Left cardiac atrium (tissue), 4 donors: ENCODE measurements at places on chromosomes 4 and X.
A peak's percentile ranks its signal among the peaks of the same experiment; 100 is the strongest.

- no peak for DNase-seq
These were observed 159.9 kb downstream of the SPRY1 start for GRCh38 chr4:123556526-123556925.

GRCh38 chr4:156422576-156422975 lies 468.9 kb upstream of the CTSO start:
- no peak for DNase-seq

GRCh38 chr4:1826531-1827350 lies 29.2 kb downstream of the LETM1 start:
- no peak for DNase-seq

DNA sequence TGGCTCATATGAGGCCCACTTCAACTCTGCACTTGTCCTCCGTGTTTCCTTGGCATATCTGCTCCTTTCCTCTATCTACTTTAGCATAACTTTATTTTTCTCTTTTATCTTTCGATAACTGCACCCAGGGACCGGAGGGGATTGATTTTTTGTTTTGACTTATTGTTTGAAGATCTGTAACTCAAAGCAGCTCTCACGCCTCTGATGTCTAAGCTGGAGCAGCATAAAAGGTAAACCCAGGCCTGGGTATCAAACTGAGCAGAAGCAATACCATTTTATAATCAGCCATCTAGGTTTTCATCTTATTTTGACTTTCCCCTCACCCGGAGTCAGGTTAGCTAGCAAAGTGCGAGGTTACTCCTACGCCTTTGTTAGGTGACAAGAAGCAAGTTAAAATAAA lies 28.4 kb downstream of the LEF1 start:
- DNase-seq = no peak

GRCh38 chr4:102754044-102754443 lies 6.7 kb downstream of the MANBA start:
- no peak for DNase-seq

GRCh38 chr4:17636341-17636695 lies 21.9 kb downstream of the MED28 start:
- DNase-seq = no peak

DNA sequence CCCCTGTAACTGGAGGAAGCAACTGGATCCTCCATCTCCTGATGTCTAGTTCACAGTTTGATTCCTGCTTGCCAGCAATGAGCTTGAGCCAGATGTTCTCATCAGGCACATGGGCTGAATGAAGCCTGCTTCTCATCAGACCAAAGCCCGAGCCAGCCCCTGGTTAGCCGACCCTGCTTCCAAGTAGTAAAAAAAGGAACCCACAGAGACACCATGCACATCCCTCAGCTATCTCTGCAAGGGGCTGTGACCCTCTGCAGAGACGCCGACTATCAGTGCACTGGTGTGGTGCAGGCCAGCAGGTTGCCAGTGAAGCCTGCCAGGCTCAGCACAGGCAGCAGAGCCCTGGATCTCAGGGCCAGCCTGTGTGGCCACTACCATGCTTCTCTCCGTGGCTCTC lies 2.8 kb downstream of the DCTD start:
- no peak for DNase-seq

GRCh38 chr4:24668956-24669355 lies 84.6 kb upstream of the DHX15 start:
- no peak for DNase-seq

DNA sequence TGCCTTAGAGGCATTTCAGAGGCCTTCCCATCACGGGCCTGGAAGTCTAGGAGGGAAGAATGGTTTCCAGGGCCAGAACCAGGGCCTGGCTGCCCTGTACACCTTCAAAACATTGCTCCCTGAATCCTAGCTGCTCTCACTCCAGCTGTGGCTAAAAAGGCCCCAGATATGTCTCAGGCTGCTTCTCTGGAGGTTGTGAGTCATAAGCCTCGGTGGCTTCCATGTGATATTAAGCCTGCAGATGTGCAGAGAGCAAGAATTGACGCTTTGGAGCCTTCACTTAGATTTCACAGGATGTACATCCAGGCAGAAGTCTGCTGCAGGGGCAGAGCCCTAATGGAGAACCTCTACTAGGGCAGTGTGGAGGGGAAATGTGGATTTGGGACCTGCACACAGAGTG lies 502.5 kb downstream of the GRXCR1 start:
- DNase-seq = no peak

DNA sequence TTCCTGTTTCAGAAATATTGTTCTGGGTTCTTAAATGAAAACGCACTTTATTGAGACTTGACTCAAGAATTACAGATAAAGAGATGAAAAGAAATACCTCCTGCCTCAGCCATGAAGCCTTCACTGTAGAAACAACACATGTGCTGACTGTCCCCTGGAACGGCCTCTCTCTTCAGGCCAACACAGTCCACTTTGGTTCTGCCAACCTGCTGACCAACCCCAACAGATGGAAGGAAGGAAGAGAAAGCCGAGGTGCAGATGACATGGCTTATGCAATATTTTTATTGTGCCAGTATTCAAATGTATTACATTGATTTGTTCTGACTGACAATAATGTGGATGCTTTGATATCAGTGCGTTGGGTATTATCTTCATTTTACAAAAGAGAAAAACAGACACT lies 171.0 kb downstream of the CPEB2 start:
- DNase-seq = no peak

- DNase-seq = no peak
These were observed 209.2 kb upstream of the FAT4 start for GRCh38 chr4:125105561-125105960.

GRCh38 chr4:1347410-1347864 lies 429 bp downstream of the UVSSA start:
- peak; percentile 87 for DNase-seq

GRCh38 chrX:12076046-12076445 lies 62.2 kb upstream of the FRMPD4 start:
- no peak for DNase-seq

DNA sequence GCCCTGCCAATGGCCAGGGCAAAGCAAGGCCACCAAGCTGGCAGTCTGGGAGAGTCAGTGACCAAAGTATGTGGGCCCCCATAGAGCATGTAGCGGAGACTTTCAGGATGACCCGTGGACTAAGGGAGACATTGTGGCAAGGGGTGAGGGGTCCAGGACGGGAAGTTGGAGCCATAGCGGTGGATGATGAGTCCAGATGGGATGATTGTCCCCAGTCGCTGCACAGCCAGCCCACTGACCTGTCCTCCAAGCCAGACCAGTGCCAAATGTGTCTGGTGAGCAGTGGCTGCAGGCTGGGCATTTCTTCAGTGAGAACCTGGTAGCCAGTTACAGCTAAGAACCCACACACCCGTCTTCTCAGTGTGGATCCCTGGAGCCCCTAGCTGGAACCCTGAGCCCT lies 34.3 kb downstream of the ZNF185 start:
- no peak for DNase-seq

DNA sequence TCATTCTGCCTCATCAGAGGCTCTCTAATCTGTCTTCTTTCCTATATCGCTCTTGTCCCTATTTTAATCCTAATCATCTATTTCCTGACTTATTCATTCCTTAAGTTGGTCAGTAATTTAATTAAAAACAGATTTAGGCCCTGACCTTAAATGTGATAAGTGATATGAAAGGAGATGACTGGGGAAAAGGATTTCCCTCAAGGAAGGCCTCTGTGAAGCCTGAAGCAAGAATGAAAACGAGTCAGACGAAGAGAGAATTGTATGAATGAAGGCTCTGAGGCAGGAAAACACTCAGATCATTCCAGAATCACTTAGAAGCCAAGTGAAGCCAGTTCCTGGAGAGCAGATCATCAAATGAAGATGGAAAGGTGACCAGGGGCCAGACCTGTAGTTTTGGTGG lies 22.1 kb downstream of the PKD2 start:
- DNase-seq = no peak

GRCh38 chr4:155599085-155599484 lies 67.6 kb upstream of the GUCY1A1 start:
- no peak for DNase-seq

GRCh38 chr4:128725405-128726055 lies 84.0 kb upstream of the JADE1 start:
- no peak for DNase-seq

- no peak for DNase-seq
These were observed 102.7 kb upstream of the TENM3 start for GRCh38 chr4:182140547-182140946.

GRCh38 chr4:95660719-95661118 lies 111.9 kb upstream of the UNC5C start:
- no peak for DNase-seq

DNA sequence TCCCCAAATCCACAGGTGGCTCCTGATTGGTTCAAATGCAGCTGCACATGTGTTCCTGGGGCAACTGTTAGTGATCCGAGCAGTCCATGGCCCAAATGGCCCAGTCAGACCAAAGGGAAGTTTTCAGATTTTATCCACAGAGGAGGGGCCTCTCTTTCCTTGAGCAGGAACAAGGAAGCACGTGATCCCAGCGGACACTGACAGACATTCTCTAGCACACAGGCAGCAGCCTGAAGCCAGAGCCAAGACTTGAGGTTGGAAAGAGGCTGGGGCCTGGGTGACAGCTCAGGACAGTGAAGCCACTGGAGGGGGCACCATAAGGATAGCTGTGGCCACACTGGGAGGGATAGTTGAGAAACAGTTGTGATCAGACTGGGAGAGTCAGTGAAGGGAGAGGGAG lies 3.5 kb upstream of the ZFP92 start:
- no peak for DNase-seq

DNA sequence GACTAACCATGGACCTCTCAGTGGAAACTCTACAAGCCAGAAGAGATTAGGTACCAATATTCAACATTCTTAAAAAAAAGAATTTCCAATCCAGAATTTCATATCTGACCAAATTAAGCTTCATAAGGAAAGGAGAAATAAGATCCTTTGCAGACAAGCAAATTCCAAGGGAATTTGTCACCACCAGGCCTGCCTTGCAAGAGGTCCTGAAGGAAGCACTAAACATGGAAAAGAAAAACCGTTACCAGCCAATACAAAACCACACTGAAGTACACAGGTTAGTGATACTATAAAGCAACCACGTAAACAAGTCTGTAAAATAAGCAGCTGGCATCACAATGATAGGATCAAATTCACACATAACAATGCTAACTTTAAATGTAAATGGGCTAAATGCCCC lies 156.6 kb downstream of the FAM13A start:
- no peak for DNase-seq

GRCh38 chr4:175297965-175298565 lies 379.9 kb downstream of the ADAM29 start:
- DNase-seq = no peak

GRCh38 chr4:74613266-74613665 lies 168.3 kb downstream of the AREG start:
- no peak for DNase-seq

GRCh38 chrX:43860646-43861370 lies 21.4 kb downstream of the MAOB start:
- no peak for DNase-seq

DNA sequence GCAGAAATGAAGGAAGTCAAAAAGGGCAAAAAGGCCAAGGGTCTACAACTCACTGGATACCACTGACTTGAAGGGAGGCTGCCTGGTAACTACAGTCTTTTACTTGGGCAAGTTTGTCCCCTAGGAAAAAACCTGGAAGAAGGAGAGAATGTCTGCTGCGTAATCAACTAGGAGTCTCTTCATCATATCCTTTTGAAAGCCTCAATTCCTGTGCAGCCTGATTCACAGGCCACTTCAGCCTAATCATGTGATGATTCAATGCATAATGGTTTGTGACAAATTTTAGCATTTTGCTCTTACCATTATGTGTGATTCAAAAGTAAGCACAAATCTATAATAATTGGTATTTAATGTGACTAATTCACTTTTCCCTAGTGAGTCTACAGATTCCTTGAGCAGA lies 273.6 kb downstream of the FRMPD4 start:
- no peak for DNase-seq

DNA sequence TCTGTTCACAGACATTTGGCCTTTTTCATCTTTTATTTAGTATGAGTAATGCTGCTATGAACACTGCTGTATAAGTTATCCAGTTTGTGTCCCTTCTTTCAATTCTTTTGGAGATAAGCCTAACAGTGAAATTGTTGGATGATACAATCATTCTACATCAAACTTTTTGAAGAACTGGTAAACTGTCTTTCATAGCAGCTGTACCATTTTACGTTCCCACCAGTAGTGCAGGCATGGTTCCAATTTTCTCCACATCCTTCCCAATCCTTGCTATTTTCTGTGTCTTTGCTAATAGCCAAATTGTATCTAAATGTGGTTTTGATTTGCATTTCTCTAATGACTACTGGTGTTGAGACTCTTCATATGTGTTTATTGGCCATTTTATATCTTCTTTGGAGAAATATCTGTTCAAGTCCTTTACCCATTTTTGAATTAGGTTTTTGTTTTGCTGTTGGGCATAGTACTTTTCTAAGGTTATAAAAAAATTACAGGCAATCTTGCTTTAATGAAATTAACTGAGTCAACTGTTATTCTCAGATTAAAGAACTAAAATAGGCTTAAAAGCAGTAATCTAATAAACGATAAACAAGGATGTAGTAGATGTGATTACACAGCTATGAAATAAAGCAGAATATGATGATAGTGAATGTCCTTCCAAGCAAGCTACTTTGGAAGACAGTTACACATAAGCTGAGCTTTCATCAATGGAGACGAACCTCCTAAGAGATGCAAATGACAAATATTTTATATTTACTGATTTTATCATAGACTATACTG lies 57.2 kb downstream of the FBXW7 start:
- no peak for DNase-seq

DNA sequence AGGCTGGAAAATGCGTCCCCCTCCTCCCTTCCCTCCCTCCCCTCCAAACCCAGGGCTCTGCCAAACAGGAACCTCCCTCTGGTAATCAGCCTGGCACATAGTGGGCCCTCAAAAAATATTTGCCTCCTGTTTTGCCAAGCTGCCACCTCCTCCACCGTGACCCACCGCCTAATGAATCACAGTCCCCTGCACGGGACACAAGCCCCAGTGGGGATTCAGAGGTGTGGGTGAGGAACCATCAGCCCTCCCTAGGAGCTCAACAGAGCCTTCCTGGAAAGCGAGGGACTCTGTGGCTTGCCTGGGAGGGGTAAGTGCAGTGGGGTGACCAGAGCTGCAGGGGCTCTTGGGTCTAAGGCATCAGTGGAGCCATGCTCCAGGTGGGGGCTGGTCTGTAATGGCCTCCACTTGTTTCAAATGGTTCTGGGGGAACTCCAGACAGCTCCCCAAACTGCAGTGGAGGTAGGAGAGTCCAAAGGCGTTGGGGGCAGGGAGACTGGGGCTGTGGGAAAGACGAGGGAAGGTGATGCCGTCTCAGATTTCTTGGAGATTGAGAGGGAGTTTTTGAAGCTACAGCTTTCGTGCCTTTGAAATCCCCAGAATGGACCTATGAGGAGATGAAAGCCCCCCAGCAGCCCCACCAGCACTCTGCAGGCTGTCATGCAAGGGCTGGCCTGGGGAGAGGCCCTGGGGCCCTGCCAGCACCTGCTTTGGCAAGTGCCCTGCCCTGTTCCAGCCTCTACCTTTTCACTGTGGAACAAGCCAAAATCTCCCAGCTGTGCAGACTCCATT lies 1.0 kb upstream of the PPP2R2C start:
- DNase-seq = no peak

DNA sequence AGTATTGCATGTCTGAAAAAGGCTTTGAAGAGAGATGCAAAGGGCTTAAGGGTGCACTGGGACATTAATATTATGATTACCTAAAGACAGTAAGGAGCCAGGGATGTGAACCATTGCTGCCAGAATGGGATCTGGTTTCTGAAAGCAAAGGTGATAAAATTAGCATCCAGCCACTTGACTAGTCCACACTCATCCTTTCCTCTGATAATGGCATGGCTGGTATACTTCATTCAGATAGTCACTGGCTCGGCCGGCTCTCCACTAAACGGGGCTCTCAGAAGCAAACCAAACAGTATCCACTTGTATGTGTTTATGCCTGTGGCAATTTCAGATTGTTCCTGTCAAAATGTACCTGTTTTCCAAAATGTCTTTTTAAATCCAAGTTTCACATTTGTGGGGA lies 46.4 kb downstream of the MAMLD1 start:
- no peak for DNase-seq

GRCh38 chr4:40890764-40891163 lies 141.0 kb downstream of the NSUN7 start:
- DNase-seq = no peak
